ENCODE measurements at places on chromosomes 16 and 17.
A peak's percentile ranks its signal among the peaks of the same experiment; 100 is the strongest.

DNA sequence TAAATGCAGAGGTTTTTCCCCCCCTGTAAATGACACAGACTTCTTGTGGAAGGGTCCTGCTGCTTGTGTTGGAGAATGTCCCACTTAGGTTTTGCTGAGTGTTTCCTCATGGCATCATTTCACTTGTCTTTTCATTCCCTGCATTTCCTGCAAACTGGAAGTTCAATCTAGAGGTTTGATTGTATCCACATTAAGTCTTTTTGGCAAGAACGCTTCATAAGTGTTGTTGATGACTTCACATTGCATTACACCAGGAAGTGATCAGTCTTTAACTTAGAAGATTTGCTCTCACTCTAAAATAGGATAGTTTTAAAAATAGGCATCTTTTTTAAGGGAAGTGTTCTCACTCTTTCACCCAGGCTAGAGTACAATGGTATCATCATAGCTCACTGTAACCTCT, 67.2 kb downstream of the RPTOR start:
- DNase-seq, result no peak

DNA sequence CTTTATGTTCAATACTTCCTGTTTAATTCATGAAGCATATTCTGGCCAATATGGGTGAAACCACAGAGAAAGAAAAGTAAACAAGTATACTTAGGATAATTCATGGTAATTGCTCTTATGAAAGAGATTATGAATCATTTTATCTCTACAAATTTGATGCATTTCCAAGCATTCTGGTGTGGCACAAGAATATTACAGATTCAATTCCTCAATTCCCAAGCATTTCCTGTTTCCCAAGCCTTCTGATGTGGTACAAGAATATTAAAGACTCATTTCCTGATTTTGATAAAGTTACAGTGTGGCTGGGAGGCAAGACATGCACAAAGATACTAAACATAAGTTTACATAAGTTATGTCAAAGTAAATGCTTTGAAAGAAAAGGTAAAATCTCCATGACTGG, 126.1 kb upstream of the NUDT7 start:
- DNase-seq, result no peak

DNA sequence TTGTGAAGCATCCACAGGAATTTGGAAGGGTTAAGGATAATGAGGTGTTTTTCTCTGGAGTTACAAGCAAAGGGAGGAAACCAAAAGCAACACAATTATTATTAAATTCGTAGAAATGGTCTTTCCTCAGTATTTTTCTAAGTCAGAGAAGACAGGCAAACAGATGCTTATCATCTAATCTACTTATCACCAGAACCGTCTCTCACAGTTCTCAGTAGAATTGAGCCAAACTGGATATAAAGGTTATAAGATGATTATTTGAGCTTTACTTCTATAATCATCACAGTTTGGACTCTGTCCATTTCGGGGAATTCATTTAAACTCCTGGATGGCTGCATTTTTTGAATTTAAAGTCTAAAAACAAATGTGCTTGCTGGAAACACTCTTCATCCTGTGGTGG, 245.0 kb downstream of the KCNJ2 start:
- no peak for DNase-seq

GRCh38 chr16:73054813-73055482, 7.0 kb upstream of the ZFHX3 start:
- no peak for DNase-seq

DNA sequence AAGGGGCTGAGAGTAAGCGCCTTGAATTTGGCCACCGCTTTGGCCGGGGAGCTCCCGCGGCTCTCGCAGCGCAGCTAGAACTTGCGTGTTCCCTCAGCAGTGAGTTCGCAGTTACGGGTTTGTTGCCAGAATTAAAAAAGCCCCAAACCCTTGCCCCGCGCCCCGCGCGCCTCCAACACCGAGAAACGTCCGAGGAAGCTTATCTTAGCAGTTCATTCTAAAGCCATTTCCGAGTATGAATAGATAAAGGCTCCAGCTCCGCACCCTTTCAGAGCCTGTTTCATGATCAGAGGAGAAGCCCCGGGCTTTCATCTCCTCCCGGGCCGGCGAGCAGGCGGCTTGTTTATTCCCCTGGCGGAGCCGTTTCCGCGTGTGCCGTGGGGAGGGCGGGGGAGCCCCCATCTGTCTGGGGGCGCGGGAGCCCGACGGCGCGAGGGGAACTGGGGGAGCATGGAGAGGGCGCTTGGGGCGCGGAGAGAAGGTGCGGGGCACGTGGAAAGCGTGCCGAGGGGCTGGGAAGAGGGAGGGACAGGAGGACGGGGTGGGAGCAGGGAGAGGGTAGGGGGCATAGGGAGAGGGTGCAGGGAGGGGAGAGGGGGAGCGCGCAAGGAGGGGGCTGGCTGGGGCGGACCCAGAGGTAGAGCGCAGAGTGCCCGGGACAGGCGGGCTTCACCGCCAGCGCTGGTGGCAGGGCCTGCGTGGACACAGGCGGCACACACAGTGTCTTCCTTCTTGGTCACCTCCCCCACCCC, 9.9 kb downstream of the TBX4 start:
- DNase-seq, result no peak

DNA sequence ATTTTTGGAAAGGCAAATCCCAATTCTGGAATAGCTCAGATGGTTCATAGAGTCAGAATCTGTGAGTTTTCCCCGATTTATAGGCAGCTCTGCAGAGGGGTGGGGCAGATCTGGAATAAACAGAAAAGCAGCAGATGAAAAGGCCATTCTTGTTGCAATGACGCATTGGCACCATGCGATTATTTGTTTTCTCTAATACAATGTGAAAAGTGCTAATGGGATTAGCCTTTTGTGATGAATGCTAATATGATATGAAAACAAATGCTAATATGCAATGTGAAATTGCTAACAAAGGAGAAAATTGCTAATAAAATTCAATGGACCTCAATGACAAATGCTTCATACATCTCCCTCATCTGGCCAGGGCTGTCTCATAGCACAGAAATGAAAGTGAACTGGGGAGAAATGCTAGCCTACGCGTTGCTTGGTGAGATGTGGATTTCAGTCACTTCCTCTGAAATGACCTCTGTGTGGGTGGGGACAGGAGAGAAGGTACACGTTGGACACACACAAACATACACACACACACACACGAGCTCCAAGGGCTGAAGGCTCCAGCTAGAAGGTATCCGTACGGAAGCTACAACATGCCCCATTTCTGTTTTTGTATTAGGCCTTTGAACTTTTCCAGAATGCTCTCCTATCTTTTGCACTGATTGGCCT, 394.5 kb downstream of the XYLT1 start:
- no peak for DNase-seq

GRCh38 chr17:42053731-42054500, 3.5 kb upstream of the C17orf113 start:
- no peak for DNase-seq

GRCh38 chr17:36768394-36768793, 167.0 kb downstream of the MRM1 start:
- DNase-seq, result no peak

GRCh38 chr17:56424005-56424404, 169.5 kb upstream of the NOG start:
- no peak for DNase-seq

DNA sequence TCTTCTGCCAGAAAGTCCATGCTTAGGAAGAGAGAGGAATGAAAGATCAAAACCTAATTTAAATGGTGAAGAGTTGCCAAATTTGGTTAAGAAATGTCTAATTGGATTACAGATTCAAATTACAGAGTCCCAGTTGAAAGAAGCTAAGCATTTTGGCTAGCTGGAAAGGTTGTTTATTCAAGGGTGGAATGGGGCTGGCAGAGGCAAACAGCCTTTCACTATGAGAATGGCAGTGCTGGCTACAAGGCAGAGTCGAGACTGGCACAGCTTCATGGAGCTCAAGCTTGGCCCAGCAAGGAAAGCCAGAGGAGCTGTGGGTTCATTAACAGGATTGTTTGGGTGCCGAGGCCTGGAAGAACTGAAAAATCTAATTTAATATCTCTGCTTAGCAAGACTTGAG, 13.6 kb downstream of the MAP3K3 start:
- DNase-seq, result no peak

DNA sequence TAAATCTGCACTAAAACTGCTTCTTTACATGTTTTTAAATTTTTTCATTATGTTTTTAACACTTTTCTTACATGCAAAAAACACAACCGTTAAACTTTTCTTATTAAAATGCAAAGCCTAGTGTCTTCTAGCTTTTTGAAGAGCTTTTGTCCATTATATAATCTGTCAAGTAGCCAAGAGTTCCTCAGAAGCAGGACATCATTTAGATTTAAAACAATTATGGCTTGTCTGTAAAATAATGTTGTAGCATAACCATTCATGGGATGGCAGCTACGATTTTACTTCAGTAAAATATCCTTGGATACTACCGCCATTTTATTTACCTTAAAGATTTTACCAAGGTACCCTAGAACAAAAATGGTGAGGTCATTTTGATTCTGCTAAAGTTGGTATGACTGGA, 2.8 kb downstream of the OMG start:
- DNase-seq, result no peak

- DNase-seq, result no peak
Measured at GRCh38 chr16:83266848-83267553, 540.8 kb upstream of the HSBP1 start.

DNA sequence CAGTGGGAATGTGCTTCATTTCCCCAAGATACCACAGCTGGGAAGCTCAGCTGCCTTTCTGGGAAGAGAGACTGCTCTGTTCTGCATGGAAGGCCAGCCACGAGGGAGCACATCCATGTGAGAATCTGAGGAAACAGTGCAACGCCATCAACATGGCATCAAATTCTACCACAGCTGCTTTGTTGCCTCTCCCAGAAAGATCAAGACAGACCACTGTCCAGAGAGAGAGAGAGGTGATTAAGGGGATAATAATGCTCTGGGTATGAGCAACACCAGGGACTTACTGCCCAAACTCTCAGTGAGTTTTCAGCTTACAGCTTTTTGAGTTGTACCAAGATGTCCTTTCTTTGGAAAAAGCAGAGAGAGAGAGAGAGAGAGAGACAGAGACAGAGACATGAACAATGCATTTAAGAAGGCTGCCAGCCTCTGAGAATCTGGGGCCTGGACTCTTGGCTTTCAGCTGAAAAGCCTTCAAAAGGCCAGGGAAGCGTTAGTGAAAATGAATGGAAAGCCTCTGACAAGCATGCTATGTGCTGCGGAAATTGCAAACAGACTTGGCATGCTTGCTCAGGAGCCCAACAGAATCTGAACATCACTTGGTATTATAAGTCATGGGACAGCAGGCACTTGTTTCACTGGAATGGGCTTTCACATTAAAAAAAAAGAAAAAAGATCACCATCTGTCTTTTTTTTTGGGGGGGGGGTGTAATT, 223.1 kb downstream of the MAP2K6 start:
- no peak for DNase-seq

GRCh38 chr17:4010754-4011153, 46.5 kb upstream of the ATP2A3 start:
- DNase-seq, result no peak

- peak; percentile 66 for DNase-seq
Measured at GRCh38 chr17:82497483-82498405, 21.8 kb upstream of the FOXK2 start.

GRCh38 chr17:65514082-65514481, 47.4 kb downstream of the AXIN2 start:
- DNase-seq, result no peak

- peak; percentile 69 for DNase-seq
Measured at GRCh38 chr17:45310380-45311324, 6.2 kb downstream of the MAP3K14 start.

DNA sequence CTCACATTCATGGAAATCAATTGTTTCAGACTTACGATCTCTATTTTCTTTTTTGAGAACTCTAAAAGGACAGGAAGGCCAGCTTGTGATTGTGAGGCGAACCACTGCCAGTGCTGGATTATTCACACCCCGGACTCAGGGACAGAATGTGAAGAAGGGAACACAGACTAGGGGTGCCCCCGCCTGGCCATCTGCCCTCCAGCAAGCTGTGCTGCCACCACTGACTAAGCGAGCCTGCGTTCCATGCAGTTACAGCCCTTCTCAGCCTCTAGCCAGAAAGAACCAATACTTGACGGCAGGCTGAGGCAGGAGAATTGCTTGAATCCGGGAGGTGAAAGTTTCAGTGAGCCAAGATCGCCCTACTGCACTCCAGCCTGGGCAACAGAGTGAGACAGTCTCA, 2.8 kb downstream of the HAGH start:
- DNase-seq, result peak; percentile 63

DNA sequence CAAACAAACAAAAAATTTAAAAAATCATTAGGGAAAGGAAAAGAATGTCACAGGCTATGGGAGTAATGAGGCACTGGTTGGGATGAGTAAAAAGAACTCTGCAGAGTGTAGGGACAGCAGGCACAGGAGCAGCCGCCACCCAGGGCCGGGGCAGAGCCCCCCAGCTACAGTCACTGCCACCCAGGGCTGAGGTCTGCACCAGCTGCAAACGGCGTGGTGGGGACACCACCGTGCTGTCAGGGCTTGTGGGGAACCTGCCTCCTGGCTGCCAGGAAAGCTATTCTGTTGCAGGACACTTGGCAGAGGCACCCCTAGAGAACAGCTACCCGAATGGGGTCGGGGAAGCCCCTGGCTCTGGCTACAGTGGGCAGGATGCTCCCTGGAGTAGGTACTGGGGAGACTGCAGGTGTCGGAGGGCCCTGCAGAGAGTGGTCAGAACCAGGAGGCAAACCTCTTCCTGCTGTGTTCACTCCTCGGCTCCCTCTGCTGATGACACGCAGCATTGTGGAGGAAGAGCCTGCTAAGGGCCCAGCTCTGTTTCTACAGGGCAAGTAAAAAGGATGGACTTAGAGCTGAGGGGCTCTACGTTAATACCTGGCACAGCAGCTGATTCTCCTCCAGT, 32.3 kb upstream of the CAPN15 start:
- DNase-seq, result peak; percentile 72

- DNase-seq, result no peak
Measured at GRCh38 chr17:1565877-1566276, 3.3 kb upstream of the PITPNA start.

GRCh38 chr16:35305476-35305875, 1846.1 kb downstream of the TP53TG3F start:
- no peak for DNase-seq

DNA sequence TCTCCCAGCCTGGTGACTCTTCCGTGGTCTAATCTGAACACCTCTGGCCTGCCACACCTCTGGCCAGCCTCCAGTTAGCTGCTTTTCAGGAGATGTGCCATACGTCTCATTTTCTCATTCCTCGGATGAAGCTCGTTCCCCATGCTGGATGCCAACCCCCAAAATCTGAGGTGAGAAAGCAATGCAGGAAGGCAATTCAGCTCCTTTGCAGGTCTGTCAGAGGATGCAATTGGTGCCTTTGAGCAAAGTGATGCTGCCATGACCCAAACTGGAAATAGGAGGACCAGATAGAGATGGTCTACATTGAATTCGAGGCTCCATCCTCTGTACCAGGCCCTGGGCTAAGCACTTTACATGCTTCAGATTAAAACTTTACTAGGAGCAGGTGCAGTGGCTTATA, 11.0 kb upstream of the CUEDC1 start:
- DNase-seq, result no peak

DNA sequence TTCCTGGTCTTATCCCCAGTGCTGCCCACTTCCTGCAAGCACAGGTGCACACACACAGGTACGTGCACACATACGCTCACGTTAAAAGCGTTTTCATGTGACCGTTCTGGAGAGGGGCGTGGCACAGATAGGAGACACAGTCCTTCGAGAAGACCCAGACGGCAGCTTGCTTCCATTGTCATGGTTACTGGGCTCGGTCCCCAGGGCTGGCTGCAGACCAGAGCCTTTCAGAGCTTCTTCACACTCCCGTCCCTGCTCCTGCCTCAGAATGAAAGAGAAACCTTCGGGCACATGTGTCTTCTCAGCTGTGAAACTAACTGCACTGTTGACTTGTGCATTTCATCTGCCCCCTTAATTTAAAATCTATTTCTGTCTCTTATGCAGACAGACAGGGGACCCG, 154.2 kb downstream of the PITPNC1 start:
- peak; percentile 45 for DNase-seq

GRCh38 chr16:19710991-19711545, 7.0 kb downstream of the KNOP1 start:
- DNase-seq, result no peak
